ENCODE measurements at places on chromosomes 2 and 18.

- DNase-seq = no peak
Observed at GRCh38 chr2:207276858-207277257, 111.1 kb upstream of the KLF7 start.

DNA sequence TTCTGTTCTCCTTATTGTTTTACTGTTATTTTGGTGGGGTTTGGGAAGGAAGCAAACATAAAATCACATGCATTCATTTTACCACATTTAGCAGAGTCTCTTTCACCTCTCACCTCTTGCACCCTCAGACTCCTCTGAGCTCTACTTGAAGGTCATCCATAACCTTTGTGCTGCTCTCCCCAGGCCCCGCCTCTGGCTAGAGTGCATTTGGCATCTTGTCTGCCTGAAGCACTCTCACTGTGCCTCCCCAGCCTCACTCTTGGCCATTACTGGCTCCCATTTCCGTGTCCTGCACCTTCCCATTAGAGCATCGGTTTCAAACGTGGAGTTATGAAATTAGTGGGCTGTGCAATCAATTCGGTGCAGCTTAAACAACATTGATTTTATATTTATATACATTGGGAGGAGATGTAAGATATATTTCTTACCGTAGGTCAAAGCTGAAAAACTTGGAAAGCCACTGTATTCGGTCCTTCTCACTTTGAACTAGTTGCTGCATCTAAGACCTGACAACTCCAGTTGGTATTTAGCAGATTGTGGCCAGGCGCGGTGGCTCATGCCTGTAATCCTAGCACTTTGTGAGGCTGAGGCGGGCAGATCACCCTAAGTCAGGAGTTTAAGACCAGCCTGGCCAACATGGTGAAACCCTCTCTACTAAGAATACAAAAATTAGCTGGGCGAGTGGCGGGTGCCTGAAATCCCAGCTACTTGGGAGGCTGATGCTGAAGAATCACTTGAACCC, 6.9 kb upstream of the ZFAND2B start:
- DNase-seq = no peak

DNA sequence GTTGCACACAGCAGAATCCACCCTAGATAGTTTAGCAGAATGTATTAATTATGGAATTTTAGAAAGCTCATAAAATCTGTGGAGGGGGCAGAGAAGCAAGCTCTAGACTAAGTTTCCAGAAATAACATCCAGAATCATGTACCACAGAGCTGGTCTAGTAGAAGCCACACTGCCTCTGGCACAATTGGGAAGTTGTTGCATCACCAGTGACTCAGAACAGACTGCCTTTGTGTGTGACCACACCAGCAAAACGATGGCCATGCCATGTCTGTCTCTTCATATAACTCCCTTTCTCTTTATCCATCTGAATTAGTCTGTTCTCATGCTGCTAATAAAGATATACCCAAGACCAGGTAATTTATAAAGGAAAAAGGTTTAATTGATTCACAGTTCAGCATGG, 158.9 kb downstream of the CCDC148 start:
- DNase-seq = no peak

GRCh38 chr2:218622606-218623365, 15.1 kb downstream of the PLCD4 start:
- DNase-seq = no peak

GRCh38 chr2:112181571-112182290, 43.5 kb downstream of the FBLN7 start:
- DNase-seq = no peak

GRCh38 chr18:13137670-13138419, 80.7 kb upstream of the LDLRAD4 start:
- DNase-seq = peak; percentile 36

DNA sequence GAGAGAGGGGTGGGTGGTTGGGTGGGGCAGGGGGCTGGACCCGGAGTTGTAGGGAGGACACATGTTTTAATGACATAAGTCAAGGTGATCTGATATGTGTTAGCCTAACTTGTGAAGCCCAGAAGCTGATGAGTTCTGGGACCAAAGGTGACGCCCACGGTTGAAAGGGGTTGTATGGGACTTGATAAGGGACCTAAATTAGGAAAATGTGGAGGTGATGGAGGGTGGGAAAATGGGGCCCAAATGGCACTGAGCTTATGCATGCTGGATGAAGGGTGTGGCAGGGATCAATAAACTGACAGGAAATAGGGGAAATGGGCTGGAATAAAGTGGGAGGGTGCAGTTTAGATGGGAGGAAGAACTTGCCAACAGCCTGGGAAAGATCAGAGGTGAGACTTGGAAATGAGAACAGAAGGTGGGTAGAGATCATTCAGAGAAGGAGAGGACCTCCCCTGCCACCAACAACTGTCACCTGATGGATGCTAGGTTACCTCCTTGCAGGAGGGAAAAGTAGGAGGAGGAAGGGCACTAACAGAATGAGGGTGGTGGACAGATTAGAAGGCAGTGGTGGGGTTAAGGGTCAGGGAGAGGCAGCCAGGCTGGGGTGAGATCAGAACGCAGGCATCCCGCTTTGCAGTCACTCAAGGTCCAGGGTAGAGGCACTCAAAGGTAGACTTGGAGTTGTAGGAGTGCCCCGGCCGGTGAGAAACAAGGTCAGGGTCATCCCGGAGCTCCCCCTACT, 15.3 kb downstream of the WNT10A start:
- DNase-seq = no peak

DNA sequence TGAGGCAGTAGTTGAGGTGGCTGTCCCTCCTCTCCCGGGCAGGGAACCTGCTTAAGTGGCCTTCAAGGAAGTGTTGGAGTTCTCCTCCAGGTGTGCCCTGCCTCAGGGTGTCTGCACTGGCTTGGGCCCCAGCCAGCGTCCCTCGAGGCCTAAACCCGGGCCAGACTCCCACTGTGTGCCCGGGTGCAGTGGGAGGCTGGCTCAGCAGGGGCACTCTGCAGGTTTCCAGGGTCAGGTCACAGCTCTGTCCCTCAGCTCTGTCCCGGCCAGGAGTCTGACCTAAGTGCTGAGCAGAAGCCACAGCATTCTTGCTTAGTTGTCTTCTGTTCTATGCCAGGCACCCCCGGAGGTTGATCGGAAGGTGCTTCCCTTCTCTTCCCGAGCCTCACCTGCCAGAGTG, 69.0 kb upstream of the OTOS start:
- DNase-seq = no peak

DNA sequence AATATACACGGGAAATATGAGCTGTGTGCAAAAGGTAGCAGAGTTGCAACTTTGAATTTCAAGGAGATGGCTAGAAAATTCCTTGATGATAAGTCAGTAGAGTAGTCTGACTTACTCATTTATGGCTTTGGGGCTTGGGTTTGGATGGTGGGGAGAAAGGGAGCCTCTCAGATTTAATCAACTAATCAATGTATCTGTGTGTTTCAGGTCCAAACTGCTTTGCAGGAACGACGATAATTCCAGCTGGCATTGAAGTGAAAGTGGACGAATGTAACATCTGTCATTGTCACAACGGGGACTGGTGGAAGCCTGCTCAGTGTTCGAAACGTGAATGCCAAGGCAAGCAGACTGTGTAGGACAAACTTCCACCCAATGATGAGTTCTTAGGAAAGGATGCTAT, 164.6 kb downstream of the VWC2L start:
- DNase-seq = no peak

- DNase-seq = no peak
Observed at GRCh38 chr2:102061962-102062795, 70.4 kb downstream of the IL1R2 start.

DNA sequence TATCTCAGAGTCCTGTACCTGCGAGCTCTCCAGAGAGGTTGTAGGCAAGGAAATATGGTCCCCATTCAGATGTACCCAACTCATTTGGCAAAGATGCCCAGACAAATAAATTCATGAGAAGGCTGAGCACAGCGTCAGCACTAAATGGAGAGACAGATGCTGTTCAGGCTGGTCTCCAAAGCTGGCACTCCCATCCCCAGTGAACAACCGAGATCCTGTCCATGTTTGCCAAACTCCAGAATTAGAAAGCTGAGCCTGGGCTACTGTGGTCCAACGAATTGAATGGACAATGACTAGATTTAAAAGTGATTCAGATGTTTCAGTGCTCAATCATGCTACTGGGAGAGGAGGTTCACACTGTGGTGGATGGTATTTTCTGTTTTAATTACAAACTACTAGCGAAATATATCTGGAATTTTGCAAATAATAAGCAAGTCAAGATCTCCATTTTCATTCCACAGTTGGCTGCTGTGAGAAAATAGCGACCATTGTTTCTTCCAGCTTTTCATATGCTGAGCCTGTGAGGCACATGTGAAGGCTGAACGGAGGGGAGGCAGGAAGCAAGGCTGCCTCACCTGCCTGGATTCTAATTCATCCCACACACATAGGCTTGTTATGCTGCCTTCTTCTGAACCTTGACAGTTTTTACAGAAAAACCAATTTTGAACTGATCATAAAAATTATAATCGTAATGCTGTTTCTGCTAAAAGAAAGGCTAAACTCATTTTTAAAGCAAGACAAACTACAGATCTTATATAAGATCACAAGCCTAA, 22.6 kb upstream of the DAPL1 start:
- no peak for DNase-seq

Measured in stimulated activated CD8-positive, alpha-beta memory T cell treated with anti-CD3 and anti-CD28 coated beads, Interleukin-12 subunit alpha, Interleukin-12 subunit beta, amount 100 ng/mL, for 1 hour (primary cell).